Activated T-helper 1 cell treated with anti-CD3 and anti-CD28 coated beads, Interleukin-12 subunit alpha, Interleukin-12 subunit beta, Interleukin-2, Interleukin-4 antibody, amounts not matched to agents 30 ng/mL and 10 ng/mL and 1 ng/mL, durations not matched to agents 14 hours and 24 hours and 36 hours (primary cell): ENCODE measurements at places on chromosomes 16 and 17.

DNA sequence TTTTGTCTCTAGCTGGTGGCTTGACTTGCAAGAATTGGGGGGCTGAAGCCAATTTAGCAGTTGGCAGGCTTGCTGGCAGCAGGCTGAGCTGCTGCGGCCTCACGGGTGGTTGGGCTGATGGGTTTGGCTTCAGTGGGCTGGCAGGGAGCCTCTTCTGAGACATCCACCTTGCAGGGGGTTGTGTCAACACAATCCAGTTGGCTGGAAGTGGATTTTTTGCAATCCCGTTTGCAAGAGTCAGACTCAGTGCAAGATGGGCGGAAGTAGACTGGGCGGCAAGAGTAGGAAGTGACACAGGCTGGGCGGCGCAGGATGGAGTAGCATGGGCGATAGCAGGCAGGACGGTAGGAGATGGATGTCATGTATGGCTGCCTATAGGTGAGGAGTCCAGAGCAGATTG, 1.5 kb downstream of the KRTAP16-1 start:
- no peak for DNase-seq

DNA sequence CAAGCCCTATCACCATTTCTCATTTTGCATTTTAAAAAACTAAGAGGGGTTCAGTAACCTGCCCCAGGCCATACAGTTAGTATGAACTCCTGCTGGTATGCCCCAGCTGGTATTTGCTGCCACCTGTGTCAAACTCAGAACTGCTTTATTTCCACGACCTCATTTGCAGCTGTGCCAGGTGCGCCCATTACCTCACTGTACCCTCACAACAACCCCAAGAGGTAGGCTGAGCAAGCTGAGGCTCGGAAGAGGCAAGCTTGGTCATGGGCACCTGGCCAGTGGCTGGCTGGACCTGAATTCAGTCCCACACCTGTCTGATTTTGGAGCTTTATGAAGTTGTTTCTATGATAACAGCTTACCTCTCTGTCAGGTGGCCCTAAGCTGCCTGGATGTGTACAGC, 7.6 kb downstream of the EPN2 start:
- DNase-seq: no peak

GRCh38 chr17:30924341-30924740, 2.6 kb downstream of the ADAP2 start:
- DNase-seq: no peak

DNA sequence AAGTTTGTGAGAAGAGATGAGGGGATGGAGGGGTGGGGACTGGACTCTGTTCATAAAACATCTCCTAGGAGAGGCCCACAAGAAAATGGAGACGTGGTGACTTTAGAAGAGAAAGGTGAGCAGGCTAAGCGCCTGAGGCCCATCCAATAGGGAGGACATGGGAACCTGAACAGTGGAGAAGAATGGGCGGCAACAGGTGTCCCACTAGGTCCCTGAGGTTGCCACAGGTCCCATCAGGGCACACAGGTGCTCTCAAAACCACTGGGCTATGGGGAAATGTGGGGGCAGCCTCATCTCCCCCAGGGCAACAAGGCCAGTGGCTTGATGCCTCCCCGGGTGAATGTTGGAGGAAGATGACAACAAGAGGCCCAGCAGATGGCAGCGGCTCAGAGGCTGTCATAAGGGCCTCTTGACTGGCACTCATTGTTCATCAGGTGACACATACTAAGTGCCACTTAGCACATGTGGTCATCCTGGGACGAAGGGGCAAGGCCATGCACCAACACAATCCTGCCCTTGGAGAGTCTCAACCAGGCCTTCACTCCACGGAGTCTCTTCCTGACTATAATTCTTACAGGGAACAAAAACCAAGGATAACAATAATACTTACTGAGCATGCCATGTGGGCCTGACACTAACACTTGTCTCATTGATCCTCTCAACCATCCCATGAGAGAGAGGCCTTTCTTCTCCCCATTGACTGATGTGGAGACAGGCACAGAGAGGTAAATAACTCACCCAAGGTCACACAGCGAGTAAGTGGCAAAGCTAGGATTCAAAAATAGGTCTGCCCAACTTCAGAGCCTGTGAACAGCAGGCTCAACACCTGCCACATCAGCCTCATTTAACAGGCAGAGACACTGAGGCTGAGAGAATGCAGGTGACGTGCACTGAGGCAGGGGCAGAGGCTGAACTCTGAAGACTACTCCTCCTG, 38.0 kb downstream of the CUEDC1 start:
- DNase-seq: no peak

- no peak for DNase-seq
Measured at GRCh38 chr17:67244431-67245072, 444 bp downstream of the HELZ start.

- peak; percentile 64 for DNase-seq
Measured at GRCh38 chr16:87874639-87875427, 5.5 kb upstream of the SLC7A5 start.

GRCh38 chr16:3038256-3038655, 1.5 kb upstream of the BICDL2 start:
- DNase-seq: no peak

- DNase-seq: no peak
Measured at GRCh38 chr16:26647870-26648269, 418.9 kb upstream of the C16orf82 start.
